ENCODE measurements at places on chromosomes 7 and 10. TPM values are rescaled to one million over a fixed set of nuclear protein-coding genes. Genes with fewer than 3 reads are reported as not detected.

GRCh38 chr10:128137877-128138276 lies 11.7 kb upstream of the MKI67 start:
- DNase-seq = no peak

- peak; percentile 57 for DNase-seq
Observed at GRCh38 chr10:68562661-68563570, 2.8 kb downstream of the TET1 start.

The FGFR2 gene
- polyA plus RNA-seq = 0.73 TPM

DNA sequence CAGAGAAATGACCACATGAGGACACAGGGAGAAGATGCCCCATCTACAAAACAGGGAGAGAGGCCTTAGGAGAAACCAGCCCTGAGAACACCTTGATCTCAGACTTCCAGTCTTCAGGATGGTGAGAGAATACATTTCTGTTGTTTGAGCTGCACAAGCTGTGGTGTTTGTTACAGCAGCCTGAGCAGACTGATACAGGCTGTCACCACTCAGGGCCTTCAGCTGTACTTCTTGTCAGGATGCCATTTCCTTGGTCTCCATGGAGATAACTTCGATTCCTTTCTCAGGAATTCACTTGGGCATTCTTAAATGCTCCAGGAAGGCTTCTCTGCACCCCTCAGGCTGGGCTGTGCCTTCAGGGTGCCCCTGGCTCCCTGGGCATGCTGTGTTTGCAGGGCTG lies 85.7 kb upstream of the IGFBP3 start:
- no peak for DNase-seq
